Uterus (tissue), 4 donors: ENCODE measurements at places on chromosomes 3 and 15.

DNA sequence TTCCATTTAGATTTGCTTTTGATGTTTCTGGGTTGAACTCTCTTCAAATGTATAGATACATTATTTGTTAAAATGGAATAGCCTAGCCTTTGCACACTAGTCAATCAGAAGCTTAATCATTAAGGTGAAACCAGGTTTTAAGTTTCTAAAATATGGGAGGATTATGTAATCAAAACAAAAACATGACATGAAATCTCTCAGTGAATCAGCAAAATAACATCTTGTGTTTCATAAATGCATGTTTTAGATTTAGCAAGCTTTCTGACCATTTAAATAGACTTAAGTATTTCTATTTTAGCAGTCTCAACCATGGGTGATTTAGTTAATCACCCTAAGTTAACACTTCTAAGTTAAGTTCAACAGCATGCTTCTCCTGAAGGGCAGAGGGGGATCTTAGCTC lies 11.3 kb downstream of the GTF2E1 start:
- no peak for DNase-seq

GRCh38 chr3:175267561-175267960 lies 408.4 kb downstream of the NAALADL2 start:
- DNase-seq = no peak

DNA sequence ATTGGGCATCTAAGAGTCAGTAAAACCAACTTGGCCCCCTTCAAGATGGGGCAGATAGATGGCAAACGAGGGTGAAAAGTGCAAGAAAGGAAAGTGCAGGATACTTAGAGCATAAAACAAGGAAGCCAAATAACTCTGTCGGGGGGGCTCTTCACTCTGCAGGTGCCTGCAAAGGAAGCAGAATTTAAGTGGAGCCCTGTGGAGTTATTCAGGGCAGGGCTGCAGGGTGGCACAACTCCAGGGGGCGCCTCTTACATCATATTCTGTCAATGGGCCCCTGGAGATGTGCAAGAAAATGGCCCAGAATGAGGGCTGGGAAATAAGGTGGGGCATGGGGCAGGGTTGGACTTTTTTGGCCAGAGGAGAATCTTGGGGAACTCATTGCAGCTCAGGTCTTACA lies 69.7 kb downstream of the CD47 start:
- no peak for DNase-seq

- DNase-seq = no peak
Measured at GRCh38 chr3:104575634-104576033, 791.1 kb upstream of the ALCAM start.

DNA sequence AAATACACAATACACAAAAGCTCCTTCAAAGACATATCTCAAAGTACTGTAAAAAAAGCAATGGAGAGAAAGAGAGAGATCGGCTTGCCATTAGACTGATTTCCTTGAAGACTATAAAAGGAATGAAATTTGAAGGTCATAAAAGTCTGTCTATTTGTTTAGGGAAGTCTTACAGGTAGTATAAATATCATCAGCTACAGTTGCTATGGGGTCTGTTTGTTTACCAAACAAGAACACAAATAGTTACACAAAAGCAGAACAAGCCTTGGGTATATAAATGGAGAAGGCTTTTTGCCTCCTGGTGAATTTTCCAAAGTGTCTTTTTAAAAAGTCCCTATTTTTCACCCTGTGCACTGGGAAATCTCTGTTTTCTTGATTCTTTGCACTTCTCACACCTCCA lies 552.3 kb downstream of the FOXP1 start:
- DNase-seq = no peak

DNA sequence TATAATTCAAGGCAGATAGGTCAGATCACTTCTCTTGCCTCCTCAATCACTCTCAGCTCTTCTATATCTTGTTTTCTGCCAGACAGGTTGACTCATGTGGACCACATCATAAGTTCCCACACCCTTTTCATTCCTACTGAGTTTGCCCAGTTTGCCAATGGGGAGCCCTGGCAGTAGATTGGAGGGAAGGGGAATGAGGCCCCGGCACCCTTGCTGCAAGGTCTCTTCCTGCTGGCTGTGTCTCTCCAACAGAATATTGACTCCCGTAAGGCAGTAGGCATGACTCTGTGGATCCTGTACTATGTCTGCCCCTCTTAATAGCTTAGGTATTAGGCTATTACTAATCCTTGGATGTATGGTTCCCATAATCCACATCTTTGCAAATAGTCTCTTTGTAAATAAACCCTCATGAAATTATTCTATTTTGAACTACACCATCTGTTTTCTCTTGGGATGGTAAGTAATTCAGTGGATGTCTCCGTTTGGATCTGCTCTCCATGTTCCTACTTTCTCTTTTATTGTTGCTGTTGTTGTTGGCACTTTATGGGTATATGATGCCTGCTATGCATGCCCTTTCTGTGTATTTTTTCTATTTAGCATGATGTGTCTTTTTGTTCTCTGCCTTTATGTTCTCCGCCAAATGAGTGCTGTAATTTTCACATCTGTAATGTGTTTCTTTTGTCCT lies 65.5 kb upstream of the DCBLD2 start:
- DNase-seq = no peak

DNA sequence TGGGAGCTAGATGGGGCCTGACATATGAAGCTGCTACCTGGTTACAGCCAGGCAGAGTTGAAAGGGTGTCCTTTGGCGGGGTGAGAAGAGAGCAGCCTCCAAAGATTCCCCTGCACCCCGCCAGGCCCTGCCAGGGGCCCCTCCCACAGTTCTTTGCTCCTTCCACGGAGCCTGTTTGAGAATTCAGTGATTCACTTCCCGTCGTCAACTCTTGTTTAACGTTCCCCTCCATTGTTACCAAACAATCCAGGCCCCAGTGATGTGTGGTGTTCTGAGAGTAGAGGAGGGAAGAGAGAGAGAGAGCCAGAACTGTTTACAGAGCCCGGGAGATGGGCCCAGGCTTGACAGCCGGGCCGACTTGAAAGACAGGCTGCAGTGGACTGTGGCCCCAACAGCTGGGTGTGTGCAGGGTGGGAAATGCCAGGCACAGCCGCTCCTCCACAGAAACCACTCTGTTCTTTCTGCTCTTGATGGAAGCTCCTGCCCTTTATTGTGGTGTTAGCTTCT lies 81.5 kb downstream of the SMAD3 start:
- DNase-seq = peak; percentile 66

- no peak for DNase-seq
Measured at GRCh38 chr3:22907161-22907780, 295.9 kb upstream of the UBE2E2 start.

GRCh38 chr15:62094388-62094787 lies 27.6 kb downstream of the C2CD4A start:
- no peak for DNase-seq

DNA sequence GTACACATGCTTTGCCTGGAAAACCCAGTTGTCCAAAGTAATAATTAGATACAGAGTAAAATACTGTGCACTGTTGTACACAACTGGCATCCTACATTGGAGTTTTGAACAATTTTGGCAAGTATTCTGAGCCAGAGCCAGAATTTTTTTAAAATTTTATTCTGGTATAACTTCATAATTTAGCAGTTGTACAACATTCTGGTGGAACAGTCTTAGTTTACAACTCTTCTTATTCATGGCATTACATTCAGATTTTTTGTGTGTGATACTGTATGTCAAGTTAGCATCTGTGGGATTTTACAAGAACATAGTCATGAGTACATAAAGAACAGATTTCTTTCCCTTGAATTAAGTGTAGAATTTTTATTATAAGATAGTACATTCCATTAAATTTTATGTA lies 67.5 kb downstream of the SLC49A4 start:
- no peak for DNase-seq

- DNase-seq = no peak
Measured at GRCh38 chr15:80850941-80851451, 71.8 kb downstream of the CEMIP start.

GRCh38 chr3:69419276-69419675 lies 33.4 kb upstream of the FRMD4B start:
- no peak for DNase-seq

DNA sequence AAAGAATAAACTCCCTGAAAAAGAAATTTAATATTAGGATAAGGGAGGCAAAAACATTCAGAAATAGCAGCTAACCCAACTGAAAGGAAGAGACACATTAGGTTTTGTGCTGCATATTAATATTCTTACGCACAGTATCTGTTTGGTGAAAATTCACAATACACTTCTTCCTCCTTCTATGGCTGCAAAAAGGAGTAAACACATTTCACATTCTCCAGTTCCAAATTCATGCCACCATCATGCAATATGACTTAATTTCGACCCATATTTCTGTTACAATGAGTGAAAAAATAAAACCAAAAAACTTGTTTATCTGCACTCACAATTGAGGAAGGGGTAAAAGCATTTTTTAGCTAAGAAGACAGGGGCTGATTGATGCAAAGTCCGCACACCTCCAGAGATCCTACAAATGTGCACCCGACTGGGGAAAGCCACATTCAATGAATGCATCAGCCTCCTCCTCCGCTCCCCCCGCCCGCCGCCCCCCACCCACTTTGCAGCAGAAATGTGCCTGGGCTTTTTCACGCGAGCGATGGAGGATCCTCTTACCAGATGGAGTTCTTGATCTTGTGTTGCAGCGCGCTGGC lies 1.0 kb downstream of the RFX7 start:
- no peak for DNase-seq

DNA sequence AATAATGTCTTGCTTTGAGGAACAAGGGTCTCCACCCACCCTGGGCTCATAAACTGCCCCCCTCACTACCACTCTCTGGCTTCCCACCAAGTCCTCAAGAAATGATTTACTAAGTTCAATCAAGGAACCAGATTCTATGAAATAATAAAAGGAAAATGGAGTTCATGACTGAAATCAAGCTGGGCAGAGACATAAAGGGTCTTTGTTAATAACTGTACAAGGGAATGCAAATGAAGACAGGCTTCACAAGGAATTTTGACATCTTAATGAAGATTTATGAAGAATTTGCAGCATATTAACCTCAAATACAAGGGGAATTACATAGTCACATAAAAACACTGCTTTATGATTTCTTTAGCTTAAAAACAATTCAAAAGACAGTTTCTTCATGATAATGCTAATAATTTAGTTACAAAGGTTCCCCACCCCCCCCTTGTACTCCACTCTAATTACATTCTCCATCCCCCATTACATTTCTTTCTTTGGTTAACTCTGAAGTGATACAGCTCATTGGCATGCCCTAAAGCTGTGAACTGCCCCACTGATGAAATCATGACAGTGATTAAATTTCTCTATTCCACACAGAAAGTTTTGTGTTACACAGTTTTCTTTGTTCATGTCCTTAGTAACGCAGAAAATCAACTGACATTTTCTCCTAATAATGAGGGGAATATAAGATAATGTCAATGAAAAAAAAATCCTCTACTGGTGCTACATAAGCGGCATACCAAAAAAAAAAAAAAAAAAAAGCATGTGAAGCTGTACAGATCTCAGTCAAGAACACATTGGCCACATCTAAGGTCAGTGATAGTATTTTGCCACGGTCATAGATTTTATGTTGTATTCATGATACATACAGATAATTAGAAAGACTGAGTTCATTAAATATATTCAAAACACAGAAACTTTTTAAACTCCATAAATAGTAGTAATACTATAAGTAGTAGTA lies 54.4 kb downstream of the WWTR1 start:
- DNase-seq = no peak

- no peak for DNase-seq
Measured at GRCh38 chr3:197912741-197913476, 37.1 kb upstream of the RPL35A start.

GRCh38 chr3:60017631-60018030 lies 967.8 kb upstream of the CFAP20DC start:
- no peak for DNase-seq

GRCh38 chr3:100068826-100069225 lies 45.5 kb downstream of the FILIP1L start:
- peak; percentile 77 for DNase-seq

DNA sequence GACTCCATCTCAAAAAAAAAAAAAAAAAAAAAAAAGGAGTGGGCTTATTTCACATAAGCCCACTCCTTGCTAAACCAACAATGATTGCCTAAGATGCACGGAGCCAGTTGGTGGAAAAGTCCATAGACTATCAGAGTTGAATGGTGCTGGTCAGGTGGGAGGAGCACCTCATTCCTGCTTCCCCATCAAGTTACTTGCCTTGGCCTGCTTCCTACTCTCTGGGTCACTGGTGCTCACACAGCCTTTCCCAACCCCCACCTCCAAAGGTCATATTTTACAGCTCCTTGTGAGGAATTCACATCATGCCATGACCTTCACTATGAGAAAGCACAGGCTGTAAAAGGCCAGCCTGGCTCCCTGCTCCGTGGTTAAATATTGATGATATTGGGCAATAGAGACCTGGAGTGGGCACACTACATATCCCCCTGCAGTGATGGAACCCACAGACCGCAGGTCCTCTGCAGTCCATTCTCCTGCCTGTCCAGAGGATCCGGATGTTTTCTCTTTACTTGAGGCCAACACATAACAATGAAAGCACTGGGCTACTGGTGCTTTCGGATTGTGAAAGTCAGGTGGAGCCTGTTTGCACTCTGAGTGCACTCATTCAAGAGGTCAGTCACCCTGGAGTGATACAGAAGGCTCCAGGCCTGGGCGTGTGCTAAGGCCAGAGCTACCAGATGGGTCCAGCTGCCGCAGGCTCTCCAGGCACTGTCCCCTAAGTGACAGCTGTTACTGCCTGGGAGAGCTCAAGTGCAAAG lies at the start of gene SLC51B:
SLC51B (plus strand) TSS at position 664 of the 758 bp plus-strand sequence. CDS start 4,618 bp downstream, outside the sequence.
- no peak for DNase-seq

GRCh38 chr3:61687663-61688306 lies 126.4 kb downstream of the PTPRG start:
- no peak for DNase-seq

DNA sequence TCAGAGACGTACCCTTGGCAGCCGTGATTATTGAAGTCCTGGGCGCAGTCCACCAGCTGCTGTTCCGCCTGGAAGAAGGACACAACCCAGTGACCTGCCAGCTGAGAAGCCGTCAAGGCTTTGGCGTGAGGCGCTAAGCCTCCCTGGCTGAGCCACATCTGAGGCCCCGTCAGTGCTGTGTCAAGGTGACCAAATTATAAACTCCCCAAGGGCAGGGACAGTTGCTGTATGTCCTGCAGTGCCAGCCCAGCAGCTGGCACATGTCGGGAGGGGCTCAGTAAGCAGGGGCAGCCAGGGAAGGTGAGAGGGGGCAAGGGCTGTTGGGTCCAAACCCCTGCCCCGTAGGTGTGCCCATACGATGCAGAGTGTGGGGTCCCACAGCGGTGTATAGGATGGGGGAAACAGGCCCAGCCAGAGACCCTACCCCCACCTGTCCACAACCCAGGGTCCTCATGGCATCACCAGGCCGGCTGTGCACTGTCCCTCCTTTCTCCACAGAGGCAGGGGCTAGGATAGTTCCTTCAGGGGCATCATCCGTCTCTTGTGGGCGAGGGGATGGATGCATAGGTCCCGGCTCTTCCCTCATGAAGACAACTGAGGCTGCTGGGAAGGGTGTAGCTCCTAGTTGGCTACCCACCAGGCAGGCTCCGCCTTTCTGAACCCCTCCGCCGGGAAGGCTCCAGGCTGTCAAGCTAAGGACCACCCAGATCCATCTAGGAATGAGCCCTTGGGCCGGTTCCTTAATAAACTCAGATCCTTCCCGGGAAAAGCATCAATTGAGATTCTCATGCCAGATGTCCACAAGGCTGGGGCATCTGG lies 13.2 kb downstream of the CTSH start:
- no peak for DNase-seq

- DNase-seq = peak; percentile 64
Measured at GRCh38 chr3:169387751-169388696, 275.5 kb downstream of the MECOM start.
